ENCODE measurements at places on chromosomes 5 and 9. TPM values are rescaled to one million over a fixed set of nuclear protein-coding genes. Genes with fewer than 3 reads are reported as not detected.

GRCh38 chr5:61401726-61402125 lies 69.7 kb downstream of the ZSWIM6 start:
- no peak for DNase-seq
- no peak overlapping the region for H3K4me3 ChIP-seq
- no peaks in the 10 kb centered on the region for H3K4me1 ChIP-seq
- no peaks in the 10 kb centered on the region for H3K27me3 ChIP-seq
- H3K36me3 ChIP-seq = no peaks in the 10 kb centered on the region

- peaks cover 21% of the 10 kb centered on the region for H3K4me1 ChIP-seq
- no peak overlapping the region for H3K4me3 ChIP-seq
Observed at GRCh38 chr5:180297587-180298282, 5.9 kb upstream of the MAPK9 start.

DNA sequence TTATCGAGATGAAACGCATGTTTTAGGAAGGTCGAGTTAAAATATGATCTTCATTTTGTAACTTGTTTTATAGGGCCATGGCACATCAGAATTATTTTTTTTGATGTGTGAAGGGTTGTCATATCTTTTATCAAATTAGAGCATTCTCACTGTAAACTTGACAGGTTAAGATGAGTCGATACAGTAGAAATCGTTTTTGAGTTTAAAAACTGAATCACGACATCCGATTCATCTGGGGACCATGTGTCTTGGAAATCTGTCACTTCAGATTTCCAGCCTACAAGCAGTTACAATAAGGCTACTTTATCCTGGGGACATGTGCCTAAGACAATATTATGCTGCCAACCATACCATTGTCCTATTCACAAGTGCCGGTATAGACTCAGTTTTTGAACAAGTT lies 136.2 kb downstream of the ALDH1A1 start:
- no peaks in the 10 kb centered on the region for H3K4me1 ChIP-seq
- H3K4me3 ChIP-seq = no peak overlapping the region
- no peaks in the 10 kb centered on the region for H3K36me3 ChIP-seq
- H3K27me3 ChIP-seq = no peaks in the 10 kb centered on the region
- H3K27ac ChIP-seq = no peak overlapping the region

The TUSC1 gene
- 0.82 TPM for polyA plus RNA-seq

The CCDC183 gene
- 4.0 TPM for polyA plus RNA-seq
